ENCODE measurements at places on chromosomes 7 and 10.

- no peak for DNase-seq
Observed at GRCh38 chr10:51389415-51390321, 309.7 kb downstream of the CSTF2T start.

DNA sequence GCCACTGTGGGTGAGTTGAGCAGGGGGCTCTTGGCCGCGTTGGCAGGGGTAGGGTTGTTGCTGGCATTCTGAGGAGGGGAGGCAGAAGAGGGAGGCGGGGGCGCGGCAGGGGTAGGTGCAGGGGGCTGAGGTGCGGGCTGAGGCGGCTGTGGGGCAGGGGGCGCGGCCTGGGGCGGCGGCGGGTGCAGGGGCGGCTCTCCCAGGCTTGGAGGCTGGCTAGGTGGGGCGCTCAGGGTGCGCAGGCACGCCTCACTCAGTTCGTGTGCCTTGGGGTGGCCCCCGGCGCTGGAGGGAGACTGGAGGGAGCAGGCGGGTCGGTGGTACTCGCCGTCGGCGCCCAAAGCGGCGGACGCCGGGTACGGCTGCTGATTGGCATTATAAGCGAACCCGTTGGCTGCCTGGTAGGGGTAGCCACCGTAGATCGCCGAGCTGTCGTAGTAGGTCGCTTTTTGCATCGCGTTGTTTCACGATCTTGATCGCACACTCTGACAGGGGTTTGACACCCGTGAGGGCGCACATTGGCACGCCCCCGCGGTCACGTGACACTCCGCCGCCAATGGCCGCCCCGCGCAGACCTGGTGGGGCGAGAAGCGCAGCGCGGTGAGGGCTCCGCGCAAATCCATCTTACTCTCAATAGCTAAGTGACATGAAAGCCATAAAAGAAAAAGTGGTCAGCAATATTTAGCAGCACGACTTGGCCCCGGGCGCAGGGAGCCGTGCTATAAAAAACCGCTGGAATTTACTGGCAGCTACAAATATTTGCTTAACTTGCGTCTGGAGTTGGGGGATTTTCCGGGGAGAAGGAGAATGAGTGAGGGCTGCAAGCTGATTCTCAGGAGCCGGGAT lies 7.9 kb upstream of the HOXA2 start:
- no peak for DNase-seq

- DNase-seq: no peak
Observed at GRCh38 chr10:132296666-132297443, 10.9 kb downstream of the STK32C start.

- DNase-seq: no peak
Observed at GRCh38 chr10:125820701-125821100, 2.4 kb downstream of the UROS start.

DNA sequence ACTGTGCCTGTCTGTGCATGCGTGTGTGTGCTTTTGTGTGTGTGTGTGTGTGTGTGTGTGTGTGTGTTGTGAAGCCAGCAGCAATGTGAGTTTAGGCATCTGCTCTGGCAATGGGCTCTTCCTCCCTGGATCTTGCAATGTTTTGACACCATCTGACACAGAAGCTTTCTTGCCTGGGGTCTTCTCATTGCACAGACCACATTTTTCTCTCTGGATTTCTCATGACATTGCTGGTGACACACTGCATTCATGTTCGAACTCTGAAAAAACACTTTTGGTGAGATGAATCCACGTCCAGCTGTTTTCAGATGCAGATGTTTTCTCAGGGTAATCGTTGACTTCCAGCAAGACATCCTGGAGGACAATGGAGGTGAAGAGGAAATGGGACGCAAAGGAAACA lies 63.0 kb upstream of the FZD8 start:
- DNase-seq: no peak

DNA sequence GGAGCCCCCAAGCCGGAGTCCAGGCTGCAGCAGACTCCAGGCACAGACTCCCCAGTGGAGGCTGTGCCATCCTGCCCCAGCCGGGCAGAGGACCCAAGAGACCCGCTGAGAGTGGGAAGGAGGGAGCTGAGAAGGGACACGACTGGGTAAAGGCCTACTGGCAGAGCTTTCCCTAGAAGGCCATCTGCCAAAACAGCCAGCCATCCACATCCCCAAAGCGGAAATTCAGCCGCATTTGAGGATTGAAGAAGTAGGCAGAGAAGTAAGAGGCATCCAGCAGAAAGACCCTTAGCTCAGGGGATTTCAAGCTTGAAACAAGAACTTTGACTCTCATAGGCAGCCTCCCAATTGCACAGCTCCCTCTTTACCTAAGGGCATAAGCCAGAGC lies 857 bp downstream of the CPXM2 start:
- DNase-seq: no peak

DNA sequence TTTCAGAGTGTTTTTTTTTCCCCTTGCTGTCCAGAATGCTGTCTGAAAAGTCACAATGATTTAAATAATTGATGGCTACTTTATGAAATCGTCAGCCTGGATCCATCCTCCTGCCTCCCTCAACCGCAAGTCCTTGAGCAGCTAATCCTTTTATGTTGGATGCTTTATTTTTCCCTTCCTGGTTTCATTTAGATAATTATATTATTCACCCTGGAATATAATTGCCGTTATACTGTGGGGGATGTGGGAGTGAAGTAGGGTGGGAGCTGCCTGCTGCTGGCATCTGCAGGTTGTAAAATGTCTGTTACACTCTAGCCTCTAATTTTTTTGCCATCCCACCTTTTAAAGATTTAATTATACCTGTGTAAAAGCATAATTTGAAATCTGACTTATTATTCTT lies 290.5 kb upstream of the LRGUK start:
- no peak for DNase-seq

DNA sequence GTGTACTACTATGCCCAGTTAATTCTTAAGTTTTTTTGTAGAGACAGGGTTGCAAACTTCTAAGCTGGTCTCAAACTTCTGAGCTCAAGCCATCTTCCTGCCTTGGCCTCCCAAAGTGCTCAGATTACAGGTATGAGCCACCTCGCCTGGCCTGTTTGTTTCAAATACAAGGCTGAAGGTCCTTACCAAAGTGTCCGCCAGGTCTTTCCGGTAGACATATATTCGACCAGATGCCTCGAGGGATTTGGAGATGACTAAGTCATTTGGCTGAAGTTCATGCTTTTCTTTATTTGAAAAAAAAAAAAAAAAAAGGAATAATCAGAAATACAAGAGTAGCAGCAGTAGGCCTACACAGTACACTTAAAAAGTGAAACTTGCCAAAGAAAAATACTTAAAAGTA lies 204.5 kb upstream of the CDCA7L start:
- no peak for DNase-seq
